ENCODE measurements at places on chromosomes 7 and 10.
A peak's percentile ranks its signal among the peaks of the same experiment; 100 is the strongest.

- no peak for DNase-seq
These were observed 122.8 kb downstream of the CUBN start for GRCh38 chr10:17006631-17007417.

DNA sequence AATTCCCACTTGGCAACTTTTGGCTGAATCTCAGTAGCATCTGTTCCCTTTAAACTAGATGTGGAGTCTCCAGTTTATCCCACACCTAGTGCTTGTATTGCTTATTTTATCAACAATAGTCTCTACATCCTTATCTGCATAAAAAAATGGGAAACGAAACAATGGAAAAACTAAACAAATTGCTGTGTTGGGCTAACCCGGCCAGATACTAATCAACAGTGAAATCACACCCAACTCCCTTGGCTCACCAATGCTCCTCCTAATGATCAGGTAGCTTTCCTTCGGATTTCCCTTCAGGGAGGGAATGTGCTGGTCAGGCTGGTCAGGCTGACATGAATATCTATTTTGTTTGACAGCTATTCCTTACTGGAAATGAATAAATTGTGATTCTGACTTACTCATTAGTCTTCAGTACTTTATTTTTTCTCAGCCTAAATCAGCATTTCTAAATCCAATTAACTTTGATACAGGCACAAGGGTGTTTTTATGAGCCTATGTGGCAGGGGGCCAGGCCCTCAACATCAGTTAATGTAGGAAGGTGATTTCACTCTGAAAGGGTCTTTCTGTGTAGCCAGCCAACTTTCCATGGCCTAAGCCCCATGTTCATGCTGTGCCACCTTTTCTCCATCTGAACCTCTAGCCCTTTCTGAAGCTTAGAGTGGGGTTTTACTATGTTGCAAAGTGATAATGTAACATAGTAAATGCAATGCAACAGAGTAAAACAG, 170.5 kb upstream of the NPSR1 start:
- no peak for DNase-seq

GRCh38 chr10:66983475-66983818, 57.6 kb downstream of the LRRTM3 start:
- no peak for DNase-seq

- DNase-seq, result no peak
These were observed 1.9 kb downstream of the VWDE start for GRCh38 chr7:12401538-12402364.

- no peak for DNase-seq
These were observed 147.2 kb downstream of the NSUN6 start for GRCh38 chr10:18504161-18504560.

DNA sequence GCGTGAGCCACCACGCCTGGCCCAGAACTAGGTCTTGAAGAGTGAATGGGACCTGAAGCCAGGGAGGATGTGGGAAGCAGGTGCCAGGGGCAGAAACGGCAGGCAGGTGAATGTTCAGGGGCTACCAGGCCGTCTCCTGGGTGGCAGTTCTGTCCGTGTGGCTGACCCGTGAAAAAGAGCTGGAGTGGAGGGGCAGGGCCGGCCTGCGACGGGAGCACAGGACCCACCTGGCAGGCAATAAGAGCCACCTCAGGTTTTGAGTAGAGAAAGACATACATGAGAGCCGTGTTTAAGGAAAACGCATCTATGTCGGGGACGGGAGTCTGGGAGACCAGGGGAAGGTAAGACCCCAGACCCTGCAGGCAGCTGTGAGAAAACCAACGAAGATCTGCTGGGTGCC, 70.7 kb upstream of the ATP6V0A4 start:
- no peak for DNase-seq

DNA sequence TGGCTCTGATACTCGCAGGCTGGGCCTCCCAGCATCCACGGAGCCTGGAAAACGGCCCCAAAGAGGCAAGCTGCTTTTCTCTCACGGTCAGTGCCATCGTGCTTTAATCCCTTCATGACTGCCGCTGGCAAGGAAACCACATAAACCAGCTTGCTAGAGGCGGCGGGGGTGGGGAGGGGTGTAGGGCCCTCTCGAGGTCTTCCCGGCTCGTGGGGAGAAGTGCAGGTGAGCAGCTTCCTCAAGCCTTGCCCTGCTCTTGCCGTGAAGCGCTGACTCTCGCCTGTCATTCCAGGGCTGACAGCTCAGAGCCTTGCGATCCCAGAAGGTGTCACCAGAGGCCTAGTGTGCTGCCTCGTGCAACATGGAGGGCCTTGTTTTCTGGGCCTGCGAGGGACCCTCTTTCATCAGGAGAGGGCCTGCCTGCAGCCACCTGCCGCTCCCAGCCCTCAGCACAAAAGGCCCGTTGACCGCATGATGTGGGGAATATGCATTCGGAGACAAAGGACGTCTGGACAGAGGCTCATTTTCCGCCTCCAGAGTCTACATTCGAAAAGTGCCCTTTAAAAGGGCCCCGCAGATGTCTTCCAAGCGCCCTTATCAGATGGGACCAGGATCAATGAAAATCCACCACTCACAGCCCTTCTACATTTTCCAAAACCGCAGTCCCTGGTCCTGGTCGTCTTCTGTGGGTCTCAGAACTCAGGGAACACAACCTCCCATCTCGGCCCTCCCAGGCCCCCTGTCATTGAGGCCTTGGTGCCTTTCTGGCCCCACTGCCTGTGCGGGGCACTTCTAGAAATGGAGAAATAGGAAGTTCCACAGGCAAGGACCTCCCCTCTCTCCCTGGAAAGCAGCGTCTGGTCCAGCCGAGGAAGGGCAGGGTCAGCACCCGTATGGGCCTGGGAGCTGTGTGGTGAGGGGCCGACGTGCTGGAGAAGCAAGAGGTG, 58.7 kb downstream of the ZRANB1 start:
- peak; percentile 18 for DNase-seq

DNA sequence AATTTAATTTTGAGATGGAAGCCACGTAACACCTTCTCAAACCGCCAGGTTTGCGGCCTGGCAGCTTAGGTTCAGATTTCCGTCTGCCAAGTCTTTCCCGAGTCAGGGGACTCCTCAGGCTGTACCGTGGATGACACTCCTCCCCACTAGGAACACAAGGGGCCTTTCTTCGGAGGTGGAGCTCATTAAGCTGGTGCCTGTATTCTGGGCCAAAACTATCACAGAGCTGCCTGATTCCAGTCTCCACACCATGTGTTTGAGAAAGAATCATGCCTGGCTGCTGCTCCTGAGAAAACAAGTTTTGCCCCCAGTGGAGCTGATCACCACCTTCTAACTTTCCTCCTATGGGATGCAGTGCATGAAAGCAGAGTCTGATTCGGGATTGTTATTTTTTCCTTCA, 44.8 kb downstream of the TMEM209 start:
- no peak for DNase-seq

DNA sequence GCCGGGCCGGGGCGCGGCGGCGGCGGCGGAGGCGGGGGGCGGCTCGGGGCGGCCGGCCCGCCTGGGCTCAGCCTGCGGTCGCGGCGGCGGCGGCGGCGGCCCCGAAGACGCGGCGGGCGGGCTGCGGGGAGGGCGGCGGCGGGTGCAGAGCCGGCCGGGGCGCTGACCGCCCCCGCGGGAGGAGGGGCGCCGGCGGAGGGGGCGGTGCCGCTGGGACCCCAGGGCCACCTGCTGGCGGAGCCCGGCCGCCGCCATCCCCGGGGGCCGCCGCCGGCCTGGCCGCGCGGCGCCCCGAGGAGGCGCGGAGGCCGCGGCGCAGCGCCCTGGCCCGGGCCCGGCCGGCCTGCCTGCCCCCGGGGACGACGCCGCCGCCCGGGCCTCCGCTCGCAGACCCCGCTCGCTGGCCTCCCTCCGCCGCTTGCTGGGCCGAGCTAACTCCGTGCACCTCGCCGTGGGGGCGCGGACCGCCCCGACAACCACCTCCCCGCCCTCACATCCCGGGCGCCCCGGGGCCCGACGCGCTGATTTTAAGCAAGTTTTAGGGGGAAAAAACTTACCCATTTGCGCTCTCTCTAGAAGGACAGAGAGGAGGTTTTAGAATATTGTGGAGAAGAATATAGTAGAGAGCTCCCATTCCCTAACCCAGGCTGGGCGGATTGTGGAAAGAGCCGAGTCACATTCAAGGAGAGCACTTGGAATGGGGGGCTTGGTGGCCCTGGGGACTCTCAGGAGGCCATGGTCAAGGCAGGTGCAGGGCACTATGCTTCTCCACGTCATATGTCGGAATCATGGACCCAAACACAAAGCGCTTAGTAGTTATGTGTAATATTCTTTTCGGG, at the start of gene BEND7:
Gene BEND7 (minus strand): TSS at position 140 of the 839 bp plus-strand sequence. CDS start 481 bp downstream, outside the sequence.
- DNase-seq, result no peak

DNA sequence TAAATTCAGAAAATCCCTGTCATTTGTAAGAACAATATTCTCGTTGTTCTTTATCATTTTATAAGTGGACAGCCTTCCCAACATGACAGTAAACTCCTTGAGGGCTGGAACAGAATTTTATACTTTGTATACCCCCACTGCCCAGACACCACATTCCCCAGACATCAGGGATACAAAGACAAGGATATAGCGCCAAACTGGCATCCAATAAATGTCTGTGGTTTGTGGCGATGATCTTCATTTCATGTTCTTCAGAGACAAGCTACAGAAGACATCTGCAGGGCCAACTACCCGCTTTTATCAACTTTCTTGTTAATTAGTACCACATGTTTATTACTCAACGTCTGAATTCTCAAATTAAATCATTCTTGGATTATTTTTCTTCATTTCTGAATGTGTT, 155.9 kb downstream of the ATE1 start:
- no peak for DNase-seq

GRCh38 chr10:5609952-5610616, 56.3 kb downstream of the ASB13 start:
- no peak for DNase-seq

DNA sequence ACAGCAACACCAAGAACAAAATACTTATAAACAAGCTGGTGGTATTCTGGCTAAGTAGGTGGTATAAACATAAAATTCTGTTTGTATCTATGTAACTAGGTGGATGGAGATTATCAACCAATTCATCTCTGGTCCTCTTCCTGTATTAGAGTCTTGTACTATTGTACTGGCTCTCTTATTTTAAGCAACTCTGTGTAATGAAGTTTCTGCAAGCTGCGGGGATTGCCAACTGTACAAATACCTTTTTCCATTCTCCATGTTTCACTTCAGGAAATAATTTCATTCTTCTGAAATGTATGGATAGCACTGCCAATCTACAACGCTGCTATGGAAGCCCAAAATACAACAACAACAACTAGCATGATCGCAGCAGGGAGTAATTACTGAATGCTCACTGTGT, 44.8 kb downstream of the JAZF1 start:
- no peak for DNase-seq

GRCh38 chr10:62224606-62225005, 44.0 kb downstream of the RTKN2 start:
- no peak for DNase-seq

- DNase-seq, result no peak
These were observed 40.0 kb downstream of the GSDME start for GRCh38 chr7:24717247-24717622.

DNA sequence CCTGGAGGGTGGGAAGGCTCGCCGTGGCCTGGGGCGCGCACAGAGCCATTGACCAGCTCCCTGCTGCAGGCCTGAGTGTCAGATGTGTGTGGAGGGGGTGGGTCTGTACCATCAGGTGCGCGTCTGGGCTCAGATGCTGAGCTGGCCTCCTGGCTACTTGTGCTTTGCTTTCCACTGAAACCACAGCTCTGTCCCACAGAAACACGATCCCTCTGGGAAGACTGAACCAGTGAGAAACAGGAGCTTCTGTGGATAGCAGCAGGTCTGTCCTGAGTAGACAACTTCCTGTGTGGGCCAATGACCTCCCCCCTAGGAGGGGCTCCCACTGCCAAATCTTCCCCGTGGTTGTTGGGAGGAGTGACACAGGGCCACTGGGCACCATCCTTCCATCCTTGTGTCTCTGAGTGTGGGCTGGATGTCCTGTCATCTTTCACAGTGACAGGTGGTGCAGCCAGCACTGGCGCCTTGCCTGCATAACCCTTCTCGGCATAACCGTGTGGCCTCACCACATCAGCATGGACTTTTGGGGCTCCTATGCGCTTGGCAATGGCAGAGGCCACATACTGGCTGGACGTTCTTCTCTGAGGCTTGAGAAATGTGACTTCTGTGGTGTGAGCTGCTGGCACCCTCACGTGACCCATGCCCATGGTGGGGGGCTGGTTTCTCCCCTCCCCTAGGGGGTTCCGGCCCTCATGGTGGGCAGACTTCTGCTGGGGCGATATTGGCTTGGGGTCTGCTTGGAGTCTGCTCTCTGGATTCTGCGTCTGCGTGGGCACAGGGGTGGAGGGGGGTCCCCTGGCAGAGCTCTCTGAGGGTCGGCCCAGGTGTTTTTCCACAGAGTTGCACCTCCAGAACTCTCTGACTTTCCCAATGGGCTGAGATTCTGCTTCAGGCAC, 245.5 kb upstream of the GRB10 start:
- no peak for DNase-seq

- DNase-seq, result no peak
These were observed 351.9 kb upstream of the NPVF start for GRCh38 chr7:25580141-25580540.

GRCh38 chr10:6062101-6062771, at the start of gene IL2RA:
Gene IL2RA, minus strand, starts transcription at chr10:6062367. Its CDS starts 216 bp downstream, at chr10:6062151.
- peak; percentile 81 for DNase-seq

GRCh38 chr7:20085086-20085485, 132.1 kb downstream of the MACC1 start:
- no peak for DNase-seq

- DNase-seq, result no peak
These were observed 150.2 kb upstream of the AKR1E2 start for GRCh38 chr10:4675808-4676207.

DNA sequence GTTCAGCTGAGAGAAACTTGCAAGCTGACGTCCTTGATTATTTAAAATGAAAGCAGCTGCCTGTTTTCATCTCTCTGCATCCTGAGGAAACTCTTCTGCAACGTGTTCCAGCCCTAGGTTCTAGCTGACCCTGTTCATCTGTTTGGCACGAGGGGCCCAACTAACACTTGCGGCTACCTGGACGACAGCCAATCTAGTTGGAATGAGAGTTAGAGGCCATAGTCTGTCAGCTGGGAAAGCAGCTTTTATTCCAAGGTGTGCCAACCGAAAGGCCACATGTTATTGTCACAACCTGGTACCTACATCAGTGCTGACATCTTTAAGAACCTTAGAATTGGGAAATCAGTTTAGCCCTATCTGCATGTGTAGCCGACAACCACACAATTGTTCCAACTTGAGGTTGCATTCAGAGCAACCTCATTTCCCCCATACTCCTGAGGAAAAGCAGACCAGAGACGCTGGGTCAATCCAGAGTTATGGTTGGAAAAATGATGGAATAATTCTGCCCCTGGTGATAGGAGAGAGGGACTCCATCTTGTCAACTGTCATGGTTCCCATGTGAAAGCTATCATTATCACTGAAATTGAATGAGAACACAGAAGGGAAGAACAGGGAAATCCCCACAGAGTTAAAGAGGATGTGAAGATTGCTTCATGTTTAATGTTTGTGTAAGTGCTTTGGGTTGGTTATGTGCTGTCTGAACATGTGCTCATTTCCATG, 121.6 kb downstream of the EGFR start:
- no peak for DNase-seq

GRCh38 chr7:85673876-85674275, 487.0 kb upstream of the SEMA3D start:
- no peak for DNase-seq

- peak; percentile 87 for DNase-seq
These were observed 59.2 kb upstream of the MYL10 start for GRCh38 chr7:101688183-101688831.

All from activated CD4-positive, CD25-positive, alpha-beta regulatory T cell treated with anti-CD3 and anti-CD28 coated beads, Interleukin-2, amount 50 U/mL, for 72 hours (primary cell).